NT2/D1 (cell line): ENCODE measurements at places on chromosomes 2 and 18.

DNA sequence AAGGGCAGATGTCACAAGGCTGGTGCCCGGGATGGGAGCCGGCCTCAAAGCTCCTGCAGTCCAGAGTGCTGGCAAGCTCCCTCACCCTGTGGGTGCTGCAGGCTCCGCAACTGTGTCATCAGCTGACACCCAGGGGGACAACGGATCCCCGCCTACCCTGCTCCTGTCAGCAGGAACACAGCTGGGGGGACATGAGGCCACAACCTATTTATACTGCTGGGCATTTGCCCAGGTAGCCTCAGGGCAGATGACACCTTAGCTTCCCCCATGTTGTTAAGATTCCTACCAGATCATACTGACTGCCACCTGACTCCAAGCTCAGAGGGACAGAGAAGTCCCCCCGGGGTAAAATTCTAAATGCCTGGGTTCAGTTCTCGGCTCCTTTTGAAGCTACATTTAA is 1.2 kb downstream of the ANKRD23 start:
- no peak for DNase-seq

- DNase-seq: peak; percentile 63
Observed at GRCh38 chr2:191247381-191248057, 2.3 kb downstream of the MYO1B start.

DNA sequence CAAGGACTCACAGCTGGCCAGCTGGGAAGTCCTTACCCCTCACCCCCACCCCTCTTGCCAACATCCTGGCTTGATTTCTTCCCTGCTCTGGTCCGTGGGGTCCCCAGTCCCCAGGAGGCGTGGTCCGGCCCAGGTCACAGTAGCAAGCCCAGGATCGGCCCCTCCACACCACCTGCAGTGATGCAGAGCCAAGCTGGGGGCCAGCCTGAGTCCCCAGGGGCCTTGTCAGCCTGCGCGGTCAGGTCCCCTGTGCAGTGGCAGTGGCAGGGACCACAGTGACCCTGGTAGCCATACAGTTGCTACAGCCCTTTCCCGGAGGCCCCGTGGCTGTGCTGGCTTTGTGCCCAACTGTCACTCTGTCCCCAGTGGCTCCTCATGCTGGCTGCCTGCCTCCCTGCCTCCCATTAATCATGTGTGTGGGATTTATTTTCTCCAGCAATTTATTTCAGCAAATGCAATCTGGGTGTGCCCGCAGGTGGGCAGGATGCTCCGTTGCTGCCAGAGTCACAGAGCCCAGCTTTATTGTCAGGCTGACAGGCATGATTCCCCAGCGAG is 8.8 kb upstream of the PRSS56 start:
- no peak for DNase-seq

- DNase-seq: peak; percentile 28
Observed at GRCh38 chr2:172921532-172922236, 154.0 kb upstream of the MAP3K20 start.

DNA sequence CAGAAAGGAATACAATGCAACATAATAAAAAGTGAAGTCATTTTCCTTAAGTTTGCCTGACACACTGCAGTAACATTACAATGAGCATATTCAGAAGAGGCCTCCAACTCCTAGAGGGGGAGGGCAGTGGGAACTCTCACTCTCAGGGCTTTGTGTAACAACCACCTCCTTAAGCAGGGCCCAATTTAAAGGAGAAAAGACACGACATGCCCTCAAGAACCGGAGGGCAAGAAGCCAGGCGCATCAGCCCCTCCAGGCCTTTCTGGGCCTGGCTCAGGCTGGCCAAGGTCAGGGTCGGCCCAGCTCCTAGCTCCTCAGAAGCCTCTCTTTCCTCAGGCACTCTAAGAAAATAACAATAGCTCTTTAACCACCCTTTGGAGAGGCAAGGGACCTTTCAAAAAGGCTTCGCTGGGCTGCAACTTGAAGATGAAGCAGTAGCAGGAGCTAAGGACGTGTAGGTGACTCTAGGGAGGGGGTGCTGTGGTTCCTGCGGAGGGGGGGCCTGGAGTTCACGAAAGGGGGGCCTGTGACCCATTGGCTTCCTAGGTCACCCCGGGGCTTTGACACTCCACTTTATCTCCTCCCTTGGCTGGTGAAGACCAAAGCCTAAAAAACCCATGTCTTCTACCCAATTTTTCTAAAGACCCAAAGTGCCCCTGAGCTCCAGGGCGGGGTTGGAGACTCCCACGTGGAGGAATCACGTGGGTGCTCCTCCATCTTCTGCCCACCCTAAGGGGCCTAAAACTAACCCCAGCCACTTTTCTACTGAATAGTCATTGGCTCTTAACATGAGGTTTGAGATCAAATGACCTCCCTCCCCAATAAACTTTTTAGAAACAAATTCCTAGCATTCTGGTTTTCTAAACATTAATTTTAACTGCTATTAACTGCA is 13.3 kb downstream of the SERTAD2 start:
- peak; percentile 63 for DNase-seq

DNA sequence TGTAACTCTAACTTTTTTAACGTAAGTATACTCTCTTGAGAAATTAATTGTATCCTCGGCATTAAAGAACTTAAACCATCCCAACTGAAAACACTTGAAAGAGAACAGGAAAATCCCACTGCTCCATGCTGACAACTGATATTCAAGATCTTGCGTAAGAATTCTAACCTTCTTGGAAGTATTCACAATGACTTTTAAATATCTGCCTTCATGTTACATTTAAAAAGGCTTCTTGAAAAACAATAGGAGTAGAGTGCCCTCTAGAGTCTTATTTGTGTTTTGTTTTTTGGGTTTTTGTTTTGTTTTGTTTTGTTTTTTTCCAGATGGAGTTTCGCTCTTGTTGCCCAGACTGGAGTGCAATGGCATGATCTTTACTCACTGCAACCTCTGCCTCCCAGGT is 65.4 kb upstream of the DNAJC10 start:
- no peak for DNase-seq

DNA sequence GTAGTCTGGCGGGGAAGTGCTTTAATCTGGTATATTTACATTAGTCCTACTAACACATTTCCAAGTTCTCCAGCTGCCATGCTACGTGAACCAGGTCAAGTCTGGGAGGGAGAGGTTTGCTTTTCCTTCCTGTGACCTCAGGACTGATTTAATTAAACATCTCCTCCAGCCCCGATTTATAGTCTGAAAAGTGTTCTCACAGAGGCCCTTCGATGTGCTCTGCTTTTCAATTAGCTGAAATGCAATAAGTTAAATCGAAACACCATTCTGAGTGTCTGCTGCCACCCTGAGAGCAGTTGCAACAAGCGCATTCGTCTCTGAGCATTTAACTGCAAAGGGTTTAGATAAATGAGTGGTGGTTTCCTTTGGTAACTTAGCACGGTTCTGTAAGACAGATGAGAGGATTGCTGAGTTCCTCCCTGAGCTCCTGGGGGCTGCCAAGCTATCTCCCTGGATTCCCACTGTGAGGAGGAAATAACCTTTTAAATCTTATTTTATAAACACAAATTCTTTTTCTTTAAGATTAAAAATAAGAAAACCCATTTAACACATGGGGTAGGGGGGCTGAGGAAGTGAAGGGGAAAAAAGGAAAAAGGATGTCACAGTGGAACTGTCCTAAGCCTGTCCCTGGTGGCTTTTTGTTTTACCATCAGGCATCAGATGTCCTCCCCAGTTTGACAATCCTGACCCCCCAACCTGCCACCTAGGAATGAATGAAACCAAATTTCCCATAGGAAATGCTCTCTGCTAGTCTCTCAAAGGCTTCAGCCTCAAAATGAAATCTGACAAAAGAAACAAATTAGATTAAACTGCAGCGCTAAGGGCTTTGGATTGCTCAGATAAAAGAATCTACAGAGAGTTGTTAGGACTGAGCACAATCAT is 56.5 kb upstream of the CREB1 start:
- DNase-seq: peak; percentile 65

- DNase-seq: no peak
Observed at GRCh38 chr2:54469484-54470053, 13.4 kb downstream of the SPTBN1 start.

GRCh38 chr18:45506951-45507350 is 108.3 kb upstream of the SLC14A2 start:
- DNase-seq: no peak

GRCh38 chr18:7520200-7520785 is 46.8 kb upstream of the PTPRM start:
- no peak for DNase-seq

GRCh38 chr2:139099721-139100120 is 319.5 kb upstream of the NXPH2 start:
- no peak for DNase-seq

GRCh38 chr2:160420711-160421110 is 72.9 kb downstream of the RBMS1 start:
- DNase-seq: no peak

DNA sequence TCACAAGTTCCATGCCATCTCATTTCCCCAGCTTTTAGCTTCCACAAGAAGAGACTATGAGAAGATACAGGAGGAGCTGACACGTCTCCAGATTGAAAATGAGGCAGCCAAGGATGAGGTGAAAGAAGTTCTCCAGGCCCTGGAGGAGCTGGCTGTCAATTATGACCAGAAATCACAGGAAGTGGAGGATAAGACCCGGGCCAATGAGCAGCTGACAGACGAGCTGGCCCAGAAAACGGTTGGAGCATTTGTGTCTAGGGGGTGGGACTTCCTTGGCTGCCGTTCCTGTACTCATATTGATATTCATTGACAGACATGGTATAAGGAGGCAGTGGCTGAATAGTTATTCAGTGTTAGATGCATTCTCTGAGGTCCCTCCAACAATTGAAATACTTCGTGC is 57.2 kb upstream of the LYPD6B start:
- no peak for DNase-seq

DNA sequence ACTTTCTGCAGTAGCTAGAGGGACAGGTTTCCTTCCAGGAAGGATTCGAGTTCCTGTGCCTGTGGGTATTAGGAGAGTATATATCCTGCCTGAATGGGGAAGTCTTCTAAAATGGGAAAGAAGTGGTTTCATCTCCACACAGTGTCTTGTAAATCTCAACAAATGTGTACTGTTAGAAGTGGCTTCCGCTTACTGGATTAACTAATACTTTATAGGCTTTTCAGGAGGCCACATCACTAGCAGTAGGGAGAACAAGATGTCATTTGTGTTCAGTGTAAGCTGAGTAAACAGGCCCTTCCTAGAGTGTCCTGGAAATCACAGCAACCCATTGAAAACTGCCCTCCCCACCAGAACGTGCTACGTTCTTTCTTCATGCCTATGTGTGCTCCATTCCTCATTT is 12.5 kb upstream of the POLR1B start:
- no peak for DNase-seq

DNA sequence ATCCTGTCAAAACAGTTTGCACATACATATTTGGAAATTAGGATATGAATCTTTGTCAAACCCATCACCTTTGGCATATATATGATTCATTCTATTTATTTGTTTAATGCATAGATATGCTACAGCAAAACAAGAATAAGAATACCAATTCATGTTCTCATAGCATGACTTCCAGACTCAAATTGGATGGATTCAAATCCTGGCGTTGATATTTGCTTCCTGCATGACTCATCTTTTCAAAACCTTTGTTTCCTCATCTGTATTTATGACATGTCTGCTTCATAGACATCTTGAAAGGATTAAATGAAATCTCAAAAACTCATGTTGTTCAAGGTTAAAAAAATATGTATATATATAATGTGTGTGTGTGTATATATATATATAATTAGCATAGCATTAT is 261.3 kb downstream of the MBD5 start:
- no peak for DNase-seq

GRCh38 chr2:54092940-54093339 is 22.5 kb upstream of the ACYP2 start:
- DNase-seq: peak; percentile 20

DNA sequence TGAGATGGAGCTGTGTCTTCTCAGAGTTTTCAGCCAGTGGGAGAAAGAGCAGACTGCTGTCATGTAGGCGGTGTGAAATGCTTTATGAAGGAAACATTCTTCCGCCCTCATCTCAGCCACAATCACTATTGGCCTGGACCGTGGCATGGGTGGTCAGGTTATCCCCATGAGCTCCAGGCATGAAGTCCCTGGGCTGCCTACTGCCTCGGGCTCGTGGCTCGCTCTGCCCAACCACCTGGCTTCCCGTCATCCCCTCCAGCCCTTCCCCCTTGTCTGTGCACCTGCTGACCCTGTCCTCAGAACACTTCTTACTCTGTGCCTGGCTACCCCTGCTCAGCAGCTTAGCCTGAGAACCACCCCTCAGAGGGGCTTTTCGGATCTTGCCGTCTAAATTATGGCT is 15.5 kb downstream of the COLEC11 start:
- no peak for DNase-seq

GRCh38 chr2:230685178-230685577 is 27.5 kb upstream of the CAB39 start:
- no peak for DNase-seq

GRCh38 chr2:156800065-156800653 is 364.0 kb downstream of the GPD2 start:
- peak; percentile 32 for DNase-seq

DNA sequence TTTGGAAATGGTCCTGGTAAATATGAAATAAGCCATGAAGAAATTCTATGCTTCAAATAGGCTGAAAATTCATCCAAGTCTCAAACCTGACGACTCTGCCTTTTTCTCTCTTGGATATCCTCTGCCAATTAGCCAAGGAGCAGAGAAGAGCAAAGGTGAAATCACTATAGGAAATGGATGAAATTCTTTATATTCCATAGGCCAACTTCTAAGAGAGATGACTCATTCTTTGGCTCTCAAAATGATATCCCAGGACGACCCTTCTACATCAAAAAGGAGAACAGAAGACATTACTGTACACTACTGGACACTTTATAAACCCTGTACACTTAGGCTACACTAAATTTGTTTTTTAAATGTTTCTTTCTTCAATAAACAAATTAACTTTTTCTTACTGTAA is 22.7 kb downstream of the PDE1A start:
- DNase-seq: no peak

DNA sequence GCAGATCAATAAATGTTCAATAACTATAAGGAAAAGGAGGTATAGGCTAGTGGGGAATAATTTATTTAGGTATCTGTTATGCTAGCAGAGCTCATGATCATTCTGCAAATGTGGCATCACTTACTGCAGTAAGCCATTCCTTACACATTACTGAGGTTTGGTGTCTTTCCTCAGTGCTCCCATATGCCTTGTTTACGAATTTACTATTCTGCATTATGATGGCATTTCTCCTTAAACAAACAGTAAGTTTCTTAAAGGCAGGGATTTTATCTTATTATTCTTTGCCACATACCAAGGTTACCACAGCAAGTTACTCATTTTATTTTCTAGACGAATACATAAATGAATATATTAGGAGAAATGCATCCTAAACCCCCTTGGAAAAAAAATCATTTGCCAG is 88.4 kb downstream of the DSEL start:
- no peak for DNase-seq

DNA sequence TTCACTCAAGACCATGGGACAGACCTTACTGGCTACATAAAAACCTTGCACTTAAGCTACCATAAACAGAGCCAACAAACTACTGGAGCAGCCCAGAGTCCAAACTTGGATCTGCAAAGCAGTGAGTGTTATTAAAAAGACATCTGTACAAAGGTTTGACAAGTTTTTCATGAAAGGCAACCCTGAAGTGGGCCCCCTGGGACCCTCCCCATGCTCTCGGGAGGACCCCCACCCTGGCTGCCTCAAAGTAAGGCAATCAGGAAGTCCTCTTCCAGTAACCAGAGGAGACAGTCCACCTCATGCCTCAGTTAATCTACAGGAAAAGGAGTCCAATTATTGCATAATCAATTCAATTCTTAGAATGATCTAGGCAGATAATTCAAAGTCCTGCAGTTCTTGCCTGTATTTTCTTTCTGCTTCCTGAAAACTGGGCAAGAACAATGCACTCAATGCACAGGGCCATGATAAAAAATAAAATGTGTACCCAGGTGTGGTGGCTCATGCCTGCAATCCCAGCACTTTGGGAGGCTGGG is 69.7 kb downstream of the TBC1D8 start:
- no peak for DNase-seq
